ENCODE measurements at places on chromosomes 5 and 9.

DNA sequence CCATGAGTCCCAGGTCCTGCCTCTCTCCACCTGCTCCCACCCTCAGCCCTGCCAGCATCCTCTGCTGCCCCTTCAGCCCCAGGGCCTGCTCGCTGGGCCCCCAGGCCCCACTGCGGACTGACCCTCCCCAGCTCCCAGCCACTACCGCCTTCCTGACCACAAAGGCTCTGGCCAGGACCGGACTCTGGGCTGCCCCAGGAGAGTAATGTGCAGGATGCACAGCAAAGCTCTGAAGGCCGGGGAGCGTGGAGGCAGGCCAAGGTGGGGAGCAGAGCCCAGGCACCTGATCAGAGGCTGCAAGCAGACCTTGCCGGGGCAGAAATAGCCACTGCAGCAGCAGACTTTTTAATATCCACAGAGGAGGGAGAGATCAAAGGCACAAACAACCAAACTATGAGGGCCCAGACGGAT is 27.9 kb downstream of the IPPK start:
- DNase-seq: no peak

DNA sequence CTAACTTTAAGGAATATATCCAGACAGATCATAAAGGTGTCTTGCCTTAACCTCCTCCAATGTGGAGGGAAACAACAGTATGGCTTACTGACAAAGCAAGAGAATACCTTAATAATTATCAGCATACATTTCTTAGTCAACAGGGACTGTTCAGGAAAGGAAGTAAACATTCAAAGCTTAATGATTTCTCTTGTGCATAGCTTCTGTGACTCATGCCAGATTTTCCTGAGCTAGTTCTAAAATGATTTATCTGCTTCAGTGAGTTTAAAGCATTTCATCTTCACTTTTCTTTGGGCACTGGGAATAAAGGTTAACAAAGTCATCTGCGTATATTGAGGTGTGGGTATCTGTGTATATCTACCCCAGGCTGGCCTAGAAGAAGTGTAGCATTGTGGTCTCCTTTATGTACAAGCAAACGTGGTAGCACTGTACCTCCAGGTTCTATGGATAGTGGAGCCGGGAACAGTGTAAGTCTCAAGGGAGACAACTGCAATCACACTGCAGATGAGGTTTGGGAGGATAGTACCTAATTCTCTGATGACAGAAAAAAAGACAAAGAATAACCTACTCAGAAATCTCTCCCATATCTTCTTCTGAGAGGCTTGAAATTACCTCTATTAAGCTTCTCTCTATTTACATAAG is 284.1 kb downstream of the HCN1 start:
- DNase-seq: peak; percentile 67

DNA sequence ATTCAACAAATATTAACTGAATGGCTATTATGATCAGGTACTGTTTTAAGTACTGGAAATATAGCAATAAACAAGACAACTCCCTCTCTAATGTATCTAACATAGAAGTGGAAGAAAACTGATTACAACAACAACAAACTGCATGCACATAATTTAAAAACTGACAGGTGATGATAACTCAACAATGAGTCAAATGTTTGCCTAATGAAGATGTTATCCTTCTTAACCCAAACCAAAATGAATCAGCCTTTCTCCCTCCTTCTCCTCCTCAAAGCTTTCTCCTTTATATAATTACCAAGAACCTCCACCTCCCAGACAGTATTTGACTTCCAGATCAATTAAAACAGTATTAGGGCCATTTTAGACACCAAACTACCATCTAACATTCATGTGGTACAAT is 49.3 kb downstream of the RICTOR start:
- DNase-seq: peak; percentile 22

DNA sequence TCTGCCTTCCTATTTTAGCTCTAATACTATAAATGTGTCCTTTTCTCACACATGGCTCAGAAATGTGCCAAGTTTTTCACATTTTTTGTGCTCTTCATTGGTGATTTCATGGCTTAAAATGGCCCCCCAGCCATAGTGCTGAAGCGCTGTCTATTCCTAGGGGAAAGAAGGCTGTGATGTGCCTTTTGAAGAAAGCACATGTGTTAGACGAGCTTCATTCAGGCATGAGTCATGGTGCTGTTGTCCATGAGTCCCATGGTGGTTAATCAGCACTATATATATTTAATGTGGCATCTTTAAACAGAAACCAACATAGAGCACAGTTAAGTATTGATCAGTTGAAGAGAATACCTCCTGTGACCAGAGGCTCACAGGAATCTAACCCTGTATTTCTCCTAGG is 55.8 kb downstream of the PDE8B start:
- no peak for DNase-seq

- DNase-seq: peak; percentile 75
Measured at GRCh38 chr9:17116400-17116837, 18.4 kb upstream of the CNTLN start.

DNA sequence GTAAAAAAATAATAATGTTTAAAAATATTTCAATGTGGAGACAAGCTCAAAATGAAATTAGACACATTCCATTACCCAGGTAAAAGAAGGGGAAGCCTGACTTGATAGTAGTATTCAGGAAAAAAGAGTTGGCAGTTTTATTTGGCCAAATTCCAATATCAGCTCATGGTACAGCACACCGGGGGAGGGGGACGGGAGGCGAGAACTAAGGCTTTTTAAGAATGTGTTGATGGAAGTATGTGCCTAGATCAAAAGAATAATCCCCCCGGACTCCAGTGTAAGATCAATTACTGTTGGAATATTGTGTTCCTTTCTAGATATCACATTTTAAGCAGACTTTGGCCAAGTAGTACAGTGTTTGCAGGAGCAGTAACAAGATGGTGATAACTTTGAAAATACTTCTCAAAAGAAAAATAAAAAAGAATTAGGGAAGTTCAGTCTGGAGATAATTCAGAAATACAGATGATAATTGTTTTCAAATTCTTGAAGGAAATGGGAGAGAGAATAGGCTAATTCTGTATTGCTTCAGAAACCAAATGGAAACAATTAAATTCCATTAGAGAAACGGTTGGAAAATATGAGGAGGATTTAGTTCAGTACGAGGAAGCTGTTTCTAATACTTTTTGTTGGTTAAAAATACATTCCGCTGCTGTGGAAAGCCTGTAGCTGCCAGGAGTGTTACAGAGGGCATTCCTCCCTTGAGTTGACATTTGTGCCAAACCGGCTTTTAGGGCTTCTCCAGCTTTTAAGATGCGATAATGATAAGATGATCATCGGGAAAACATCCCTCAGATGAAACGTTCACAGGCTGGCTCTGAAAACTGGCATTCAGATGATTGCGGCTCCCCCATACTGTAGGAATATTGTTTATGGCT is 98.1 kb upstream of the ERBIN start:
- DNase-seq: no peak

GRCh38 chr9:98794802-98795201 is 1.6 kb downstream of the ANKS6 start:
- no peak for DNase-seq

DNA sequence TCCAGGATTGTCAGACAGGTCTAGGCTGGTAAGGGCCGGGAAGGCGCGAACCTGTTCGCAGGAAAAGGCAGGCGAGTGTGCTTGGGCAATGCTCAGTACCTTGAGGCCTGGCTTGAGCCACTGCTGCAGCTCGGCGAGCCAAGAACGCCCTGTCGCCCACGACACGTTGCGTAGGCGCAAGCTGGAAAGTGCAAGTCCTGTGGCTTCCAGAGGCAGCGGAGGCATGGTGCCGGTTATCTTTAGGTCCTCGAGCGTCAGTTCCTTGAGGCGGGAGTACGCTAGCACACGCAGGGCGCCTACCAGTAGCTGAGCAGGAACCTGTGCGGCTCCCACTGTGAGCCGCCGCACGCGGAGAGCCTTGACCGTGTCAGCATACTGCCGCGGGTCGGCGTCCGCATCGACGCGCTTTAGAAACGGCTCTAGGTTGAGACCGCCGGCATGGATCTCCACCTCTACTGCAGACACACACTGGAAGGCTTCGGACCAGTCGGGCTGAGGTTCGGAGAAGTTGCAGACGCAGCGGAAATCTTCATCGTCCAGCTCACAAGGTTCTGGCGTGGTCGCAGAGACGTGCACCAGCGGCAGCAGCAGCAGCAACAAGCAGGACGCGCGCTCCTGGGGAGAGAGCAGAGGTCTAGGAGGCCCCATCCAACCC is 482 bp downstream of the CD14 start:
- no peak for DNase-seq

- no peak for DNase-seq
Measured at GRCh38 chr5:171595401-171595800, 176.0 kb downstream of the FGF18 start.

- no peak for DNase-seq
Measured at GRCh38 chr9:72888943-72889342, 63.9 kb downstream of the ALDH1A1 start.

GRCh38 chr9:88202321-88202720 is 64.0 kb upstream of the SPATA31C2 start:
- no peak for DNase-seq

- no peak for DNase-seq
Measured at GRCh38 chr9:82511626-82512025, 523.1 kb downstream of the SPATA31D1 start.

DNA sequence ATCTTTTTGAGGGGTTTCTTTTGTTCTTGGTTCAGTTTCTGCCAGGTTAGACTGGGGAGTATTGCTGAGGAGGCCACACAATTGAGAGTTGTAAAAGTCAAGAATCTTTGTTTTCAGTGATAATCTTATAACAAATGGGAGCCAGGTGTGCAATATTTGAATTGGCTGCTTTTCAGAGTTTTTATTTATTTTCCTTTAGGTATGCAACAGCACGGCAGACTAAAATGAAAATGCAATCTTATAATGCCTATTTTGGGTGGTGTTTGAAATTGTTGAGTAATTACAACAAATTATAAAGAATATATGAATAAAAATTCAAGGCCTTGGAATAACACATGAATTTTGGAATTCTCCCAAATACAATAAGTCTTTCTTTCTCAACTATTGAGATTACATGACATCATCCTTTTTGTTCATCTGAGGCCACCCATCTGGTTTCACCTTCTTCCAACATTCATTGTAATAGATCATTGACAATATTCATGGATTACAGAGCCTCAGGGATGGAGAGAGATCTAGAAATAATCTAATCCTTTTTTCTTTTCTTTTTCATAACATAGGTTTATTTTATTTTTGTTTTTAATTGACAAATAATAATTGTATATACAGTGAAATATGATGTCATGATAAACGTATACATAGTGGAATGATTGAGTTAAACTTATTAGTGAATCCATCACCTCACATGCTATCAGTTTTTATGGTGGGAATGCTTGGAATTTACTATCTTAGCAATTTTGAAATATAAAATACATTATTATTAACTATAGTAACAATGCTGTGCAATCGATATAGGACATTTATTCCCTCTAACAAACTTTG is 1061.0 kb downstream of the NR2F1-AS1 start:
- no peak for DNase-seq

GRCh38 chr5:62460578-62460983 is 48.0 kb downstream of the IPO11 start:
- DNase-seq: peak; percentile 68

- no peak for DNase-seq
Measured at GRCh38 chr5:108386345-108387061, 4.6 kb upstream of the FBXL17 start.

- no peak for DNase-seq
Measured at GRCh38 chr9:99633265-99633664, 188.4 kb upstream of the NR4A3 start.

- no peak for DNase-seq
Measured at GRCh38 chr9:133959966-133960567, 32.1 kb downstream of the VAV2 start.

DNA sequence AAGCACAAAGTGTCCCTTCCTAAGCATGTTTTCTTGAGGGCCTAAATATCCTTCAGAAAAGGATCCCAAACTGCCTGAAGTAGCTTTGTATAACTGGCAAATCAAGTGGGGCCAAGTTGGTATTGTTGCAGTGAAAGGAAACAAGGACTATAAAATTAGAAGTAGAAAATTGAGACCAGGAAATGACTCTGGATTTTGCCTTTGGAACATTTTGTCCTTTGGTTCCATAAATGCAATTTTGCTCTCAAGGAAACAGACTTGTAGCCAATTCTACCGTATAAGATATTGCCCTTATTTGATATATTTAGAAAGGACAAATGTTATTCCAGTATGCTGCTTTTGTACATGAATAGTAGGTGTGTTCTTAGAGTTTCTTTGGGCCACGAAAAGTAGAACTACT is 34.4 kb downstream of the RABGAP1 start:
- no peak for DNase-seq

GRCh38 chr5:174675916-174676315 is 48.5 kb upstream of the MSX2 start:
- no peak for DNase-seq

GRCh38 chr5:21709770-21710169 is 1143.4 kb downstream of the CDH12 start:
- DNase-seq: no peak

DNA sequence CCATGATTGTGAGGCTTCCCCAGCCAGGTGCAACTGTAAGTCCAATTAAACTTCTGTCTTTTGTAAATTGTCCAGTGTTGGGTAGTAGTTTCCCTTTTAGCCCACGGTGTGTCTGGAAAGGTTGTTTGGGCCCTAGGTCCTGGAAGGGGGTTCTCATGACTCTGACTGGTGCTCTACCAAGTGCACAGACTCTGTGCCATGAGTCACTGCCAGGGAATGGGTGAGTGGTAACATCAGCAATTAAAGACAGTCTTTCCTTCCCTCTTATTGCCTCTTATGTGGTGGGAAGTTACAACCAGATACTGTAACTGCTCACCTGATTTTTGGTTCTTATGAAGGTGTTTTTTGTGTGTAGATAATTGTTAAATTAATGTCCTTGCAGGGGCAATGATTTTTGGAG is 141.2 kb downstream of the PRDM9 start:
- no peak for DNase-seq

DNA sequence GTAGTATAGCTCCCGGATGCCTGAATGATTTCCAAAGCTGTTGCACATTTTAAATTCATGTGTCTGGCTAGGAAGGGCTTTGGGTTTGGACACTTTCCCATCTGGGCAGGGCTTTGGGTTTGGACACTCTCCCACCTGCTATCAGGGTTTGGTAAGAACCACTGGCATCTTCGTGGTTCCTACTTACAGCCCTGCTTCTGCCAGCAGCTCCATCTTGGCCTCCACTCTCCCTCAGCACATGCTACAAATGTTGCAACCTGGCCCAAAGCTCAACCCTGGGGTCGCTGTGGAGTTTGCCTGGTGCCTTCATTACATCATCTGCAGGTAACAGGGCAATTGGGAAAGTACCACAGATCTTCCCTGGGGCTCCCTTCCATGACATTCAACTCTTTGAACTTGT is 3.5 kb downstream of the TMCO6 start:
- DNase-seq: no peak

GRCh38 chr5:124235576-124235975 is 510.9 kb downstream of the ZNF608 start:
- no peak for DNase-seq

- no peak for DNase-seq
Measured at GRCh38 chr9:110021891-110022290, 186.1 kb downstream of the C9orf152 start.

DNA sequence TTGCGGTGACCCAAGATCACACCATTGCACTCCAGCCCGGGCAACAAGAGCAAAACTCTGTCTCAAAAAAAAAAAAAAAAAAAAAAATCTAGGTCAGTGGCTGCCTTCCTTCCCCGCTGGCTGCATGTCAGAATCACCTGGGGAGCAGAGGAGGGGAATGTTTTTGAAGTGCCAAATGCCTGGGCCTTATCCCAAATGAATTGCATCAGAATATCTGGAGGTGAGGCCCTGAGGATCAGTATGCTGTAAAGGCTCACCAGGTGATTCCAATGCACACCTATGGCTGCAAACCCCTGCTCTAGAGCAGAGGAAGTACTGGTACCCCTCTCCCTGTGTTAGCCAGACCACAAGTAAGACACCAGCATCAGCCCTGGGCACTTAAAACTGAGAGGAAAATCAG is 44.7 kb upstream of the GABRP start:
- DNase-seq: no peak

GRCh38 chr5:146527785-146528184 is 11.8 kb upstream of the GPR151 start:
- no peak for DNase-seq

Data from kidney glomerular epithelial cell (primary cell).